Activated CD4-positive, alpha-beta T cell treated with anti-CD3 and anti-CD28 coated beads, Interleukin-2, Interleukin-6, amounts not matched to agents 100 ng/mL and 50 ng/mL, durations not matched to agents 16 hours and 8 hours (primary cell): ENCODE measurements at places on chromosomes 4 and X.

DNA sequence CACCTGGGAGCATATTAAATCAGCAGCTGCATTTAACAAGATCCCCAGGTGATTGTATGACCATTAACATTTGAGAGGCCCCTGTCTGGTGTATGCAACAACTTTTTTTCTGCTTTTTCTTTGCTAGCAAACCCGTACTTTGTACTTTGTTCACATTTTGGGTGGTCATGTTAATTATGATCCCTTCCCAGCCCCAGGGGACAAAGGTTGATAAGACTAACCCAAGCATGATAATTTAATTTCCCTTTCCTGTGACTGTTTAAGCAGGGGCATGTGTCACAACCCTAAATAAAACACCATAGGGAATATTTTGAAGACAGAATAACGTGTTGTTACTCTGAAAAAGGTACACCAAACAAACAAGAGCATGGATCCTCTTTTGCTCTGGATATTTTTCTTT, 332.0 kb downstream of the PCDH18 start:
- no peak for DNase-seq

DNA sequence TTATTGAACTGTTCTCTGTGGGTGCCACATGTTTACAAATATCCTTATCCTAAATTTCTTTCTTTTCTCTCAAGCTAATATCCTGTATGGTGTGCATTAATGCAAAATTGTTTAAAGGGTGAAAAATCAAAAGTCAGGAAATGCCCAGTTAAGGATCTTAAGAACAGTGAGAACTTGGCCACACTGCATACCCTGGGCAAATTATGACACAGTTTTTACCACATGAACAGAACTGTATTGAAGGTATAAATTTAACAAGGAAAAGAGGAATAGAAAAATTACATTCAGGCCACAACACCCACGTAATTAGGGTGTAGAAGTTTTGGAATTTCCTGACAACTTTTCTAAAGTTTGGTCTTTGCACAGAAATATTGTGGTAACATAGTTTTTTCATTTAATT, 94.4 kb upstream of the HCCS start:
- no peak for DNase-seq

DNA sequence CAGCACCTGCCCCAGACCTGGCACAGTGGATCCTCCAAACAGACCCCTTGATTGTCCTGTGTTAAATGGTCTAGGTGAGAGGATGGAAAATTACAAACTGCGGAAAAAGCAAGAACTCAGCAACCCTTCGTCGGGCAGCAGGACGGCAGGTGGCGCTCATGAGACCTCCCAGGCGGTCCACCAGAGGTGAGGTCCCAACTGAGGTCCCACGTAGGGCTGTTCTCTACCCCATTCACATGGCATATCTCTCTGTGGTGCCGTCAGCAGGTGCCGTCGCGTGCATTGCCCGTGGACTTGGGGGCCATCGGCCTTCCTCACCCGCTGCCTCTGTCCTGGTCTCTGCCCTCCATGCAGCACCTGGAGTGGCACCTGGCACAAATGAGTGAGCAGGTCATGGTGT, 88.2 kb downstream of the CRMP1 start:
- no peak for DNase-seq

GRCh38 chr4:88230969-88231771, 53.2 kb downstream of the PPM1K start:
- DNase-seq = no peak

DNA sequence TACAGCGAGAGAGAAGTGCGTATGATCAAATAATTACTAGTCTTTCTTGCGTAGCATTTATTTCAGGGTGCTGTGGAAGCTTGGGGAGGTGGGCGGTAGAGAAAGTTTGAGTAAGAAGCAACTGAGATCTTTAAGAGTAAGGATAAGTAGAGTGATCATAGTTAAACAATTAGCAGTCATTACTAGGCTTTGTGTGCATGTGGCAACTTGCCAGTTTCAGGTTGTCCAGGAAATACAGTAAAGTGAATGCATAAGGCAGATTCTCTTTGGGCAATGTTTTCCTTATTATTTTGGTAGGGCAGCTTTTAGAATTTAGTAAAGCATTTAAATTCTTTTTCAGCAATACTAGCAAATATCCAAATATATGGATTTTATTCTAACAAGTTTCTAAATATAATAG, 57.0 kb downstream of the HPGDS start:
- no peak for DNase-seq
